Stimulated activated memory B cell treated with anti-CD40 and anti-IgM and Interleukin-4, amounts not matched to agents 10 μg/mL and 1 μg/mL and 100 μg/mL, for 72 hours (primary cell): ENCODE measurements at places on chromosomes 13 and 19.
A peak's percentile ranks its signal among the peaks of the same experiment; 100 is the strongest.

DNA sequence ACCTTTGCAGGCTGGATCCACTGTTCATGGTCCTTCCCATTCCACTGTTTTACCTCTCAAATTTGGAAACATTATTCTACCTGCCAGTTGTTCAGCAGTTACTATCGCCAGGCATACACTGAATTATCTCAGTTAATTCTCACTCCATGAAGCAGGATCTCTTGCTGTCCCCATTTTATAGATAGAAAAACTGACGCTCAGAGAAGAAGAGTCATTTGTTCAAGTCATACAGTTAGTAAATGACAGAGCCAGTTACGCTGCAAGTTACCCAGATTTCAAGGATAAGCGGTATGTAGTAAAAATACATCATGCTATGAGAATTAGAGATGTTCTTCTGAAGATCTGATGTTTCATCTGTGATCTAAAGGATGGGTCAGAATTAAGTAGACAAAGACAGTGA lies 40.2 kb upstream of the IGSF23 start:
- ATAC-seq, result no peak

GRCh38 chr19:49391581-49392399 lies 3.7 kb downstream of the KASH5 start:
- ATAC-seq, result peak; percentile 82

GRCh38 chr19:49106648-49107135 lies 7.5 kb upstream of the LIN7B start:
- peak; percentile 78 for ATAC-seq

- ATAC-seq, result no peak
Observed at GRCh38 chr19:44891016-44891882, at the start of gene TOMM40. TSS of gene TOMM40 (plus strand) at chr19:44891254. CDS start at chr19:44891416, 162 bp downstream.

DNA sequence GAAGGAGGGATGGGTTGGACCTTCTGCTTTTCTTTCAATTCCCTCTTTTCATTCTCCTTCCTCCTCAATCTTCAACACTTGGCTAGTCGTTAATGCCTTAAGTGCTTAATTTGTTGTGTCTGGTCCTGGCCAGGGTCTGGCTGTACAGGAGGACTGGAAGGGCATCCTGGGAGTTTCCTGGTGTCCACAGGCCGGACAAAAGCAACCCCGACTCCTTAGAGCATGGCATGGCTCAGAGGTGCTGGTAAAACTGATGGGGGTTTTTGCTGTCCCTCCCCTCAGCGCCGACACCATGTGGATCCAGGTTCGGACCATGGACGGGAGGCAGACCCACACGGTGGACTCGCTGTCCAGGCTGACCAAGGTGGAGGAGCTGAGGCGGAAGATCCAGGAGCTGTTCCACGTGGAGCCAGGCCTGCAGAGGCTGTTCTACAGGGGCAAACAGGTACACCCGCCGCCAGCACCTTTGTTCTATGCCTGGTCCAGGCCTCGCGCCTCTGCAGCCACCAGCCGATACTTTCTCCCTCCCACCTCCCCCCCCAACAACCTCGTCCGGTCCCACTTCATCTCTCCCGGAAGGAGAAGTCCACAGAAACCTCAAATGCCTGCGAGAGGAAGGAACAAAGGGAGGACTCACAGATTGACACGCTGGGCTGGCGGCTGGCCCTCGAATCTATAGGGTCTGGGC lies 1.4 kb downstream of the UHRF1 start:
- ATAC-seq, result no peak

DNA sequence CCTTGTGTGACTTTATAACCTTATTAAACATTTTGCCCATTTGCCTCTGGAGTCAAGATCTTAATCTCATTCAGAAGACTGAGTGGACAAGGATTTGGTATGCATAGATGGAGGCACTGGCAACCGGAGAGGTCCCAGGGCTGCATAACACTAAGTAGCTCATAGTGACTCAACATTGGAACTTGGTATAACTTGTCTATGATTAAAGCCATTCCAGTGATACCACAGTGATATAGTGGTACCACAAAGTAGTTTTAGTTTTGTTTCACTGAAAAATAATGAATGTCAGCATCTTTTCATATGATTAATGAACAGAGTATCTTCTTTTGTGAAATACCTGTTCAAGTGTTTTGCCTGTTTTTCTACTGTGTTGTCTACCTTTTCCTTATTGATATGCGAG lies 26.4 kb downstream of the CDK8 start:
- ATAC-seq, result no peak

GRCh38 chr19:57099199-57099661 lies 20.6 kb upstream of the USP29 start:
- ATAC-seq, result no peak

DNA sequence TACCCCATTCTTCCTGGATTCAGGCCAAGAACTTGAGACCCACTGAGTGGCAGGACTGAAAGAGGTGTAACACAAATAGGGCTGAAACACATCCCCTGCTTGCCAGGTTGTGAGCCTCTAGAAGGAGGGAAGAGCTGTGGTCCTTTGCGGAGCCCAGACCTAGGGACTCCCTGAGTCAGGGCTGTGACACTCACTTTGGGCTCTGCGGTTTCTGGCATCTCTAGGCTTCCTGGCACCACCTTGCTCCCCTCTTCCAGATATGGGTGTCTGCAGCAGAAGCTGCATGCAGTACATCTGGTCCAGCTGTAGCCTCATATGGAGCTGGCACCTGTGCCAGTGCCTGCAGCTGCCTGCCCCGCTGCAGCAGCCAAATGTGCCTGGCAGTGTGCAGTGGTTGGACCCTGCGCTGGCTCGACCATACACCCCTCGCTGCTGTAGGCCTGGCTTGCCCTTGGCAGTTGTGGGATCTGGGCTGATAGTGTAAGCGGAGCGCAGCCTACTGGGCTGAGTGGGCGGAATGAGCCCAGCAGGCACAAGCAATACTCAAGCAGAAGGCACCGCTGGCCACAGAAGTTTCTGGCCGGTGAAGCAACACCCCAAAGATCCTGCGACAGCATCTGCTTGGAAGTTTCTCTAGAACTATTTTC lies 290.4 kb downstream of the SLITRK6 start:
- peak; percentile 31 for ATAC-seq

GRCh38 chr13:69857183-69857821 lies 250.3 kb upstream of the ATXN8OS start:
- no peak for ATAC-seq

DNA sequence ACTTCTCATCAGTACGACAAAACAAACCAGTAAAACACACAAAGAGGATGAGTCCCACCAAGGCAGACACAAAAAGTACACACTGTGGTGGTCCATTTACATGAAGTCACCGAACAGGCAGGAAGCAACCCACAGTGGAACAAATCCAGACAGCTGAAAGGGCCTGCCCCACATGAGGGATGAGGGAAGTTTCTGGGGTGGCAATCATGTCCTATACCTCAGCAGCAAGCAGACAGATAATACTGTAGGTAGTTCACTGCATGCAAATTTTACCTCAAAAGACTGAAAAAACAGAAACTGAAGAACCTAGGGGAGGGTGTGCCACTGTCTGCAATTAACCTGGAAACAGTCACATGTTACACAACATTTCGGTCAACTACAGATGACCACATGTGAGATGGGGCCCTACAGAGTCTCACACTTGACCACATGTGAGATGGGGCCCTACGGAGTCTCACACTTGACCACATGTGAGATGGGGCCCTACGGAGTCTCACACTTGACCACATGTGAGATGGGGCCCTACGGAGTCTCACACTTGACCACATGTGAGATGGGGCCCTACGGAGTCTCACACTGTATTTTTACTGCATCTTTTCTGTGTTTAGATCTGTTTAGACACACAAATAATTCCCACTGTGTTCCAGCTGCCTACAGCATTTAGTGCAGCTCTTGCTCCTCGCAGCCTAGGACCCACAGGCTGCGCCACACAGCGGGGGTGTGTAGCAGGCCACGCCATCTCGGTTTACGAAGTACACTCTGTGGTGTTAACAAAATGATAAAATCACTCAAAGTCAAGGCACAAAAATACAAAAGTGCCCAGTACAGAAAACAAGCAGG lies 22.2 kb downstream of the PCID2 start:
- ATAC-seq, result no peak

- no peak for ATAC-seq
Observed at GRCh38 chr19:52695996-52696395, 38.8 kb downstream of the ZNF611 start.

GRCh38 chr19:872266-872951 lies 12.9 kb downstream of the CFD start:
- peak; percentile 80 for ATAC-seq

DNA sequence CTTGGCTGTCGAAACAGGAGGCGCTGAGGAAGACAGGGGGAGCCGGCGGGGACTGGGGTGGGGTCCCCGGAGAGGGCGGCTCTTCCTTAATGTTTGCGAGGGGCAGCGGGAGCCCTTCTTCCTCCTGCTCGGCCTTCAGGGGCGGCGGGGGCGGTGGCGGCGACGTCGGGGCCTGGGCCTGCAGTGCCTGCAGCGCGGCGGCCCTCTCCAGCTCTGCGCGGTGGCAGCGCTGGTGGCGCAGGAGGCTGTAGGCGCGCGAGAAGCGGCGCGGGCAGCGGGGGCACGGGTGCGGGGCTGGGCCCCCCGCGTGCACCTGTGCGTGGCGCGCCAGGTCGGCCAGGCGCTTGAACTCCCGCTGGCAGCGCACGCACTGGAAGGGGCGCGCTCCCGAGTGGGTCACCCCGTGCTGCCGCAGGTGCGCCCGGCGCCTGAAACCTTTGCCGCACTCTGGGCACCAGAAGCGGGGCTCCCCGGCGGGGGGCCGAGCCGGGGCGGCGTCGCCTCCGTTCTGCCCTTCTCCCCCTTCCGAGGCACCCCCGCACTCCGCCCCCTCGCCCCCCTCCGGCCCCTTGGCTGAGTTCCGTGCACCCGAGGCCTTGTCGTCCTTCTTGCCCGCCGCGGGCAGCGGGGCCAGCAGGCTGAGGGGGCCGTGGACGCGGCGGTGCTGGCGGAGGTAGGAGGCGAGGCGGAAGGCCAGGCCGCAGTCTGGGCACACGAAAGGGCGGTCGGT lies 2.5 kb downstream of the ZNF579 start:
- ATAC-seq, result peak; percentile 42

- no peak for ATAC-seq
Observed at GRCh38 chr19:49364083-49364737, 533 bp downstream of the DKKL1 start.

DNA sequence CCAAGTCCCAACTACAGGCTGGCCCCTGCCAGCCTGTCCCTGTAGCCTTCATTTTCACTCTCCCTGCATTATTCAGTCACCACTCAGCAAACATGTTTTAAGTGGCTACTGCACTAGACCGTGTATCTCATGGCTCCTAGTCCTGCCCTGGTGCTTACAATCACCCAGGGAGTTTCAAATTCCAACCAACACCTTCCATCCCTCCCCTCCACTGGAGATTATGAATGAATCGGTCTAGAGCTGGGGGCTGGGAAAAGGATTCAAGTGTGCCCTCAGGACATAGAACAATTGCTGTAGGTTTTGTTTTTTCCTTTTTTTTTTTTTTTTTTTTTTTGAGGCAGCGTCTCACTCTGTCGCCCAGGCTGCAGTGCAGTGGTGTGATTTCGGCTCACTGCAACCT lies 15.0 kb upstream of the TNFAIP8L1 start:
- ATAC-seq, result no peak

DNA sequence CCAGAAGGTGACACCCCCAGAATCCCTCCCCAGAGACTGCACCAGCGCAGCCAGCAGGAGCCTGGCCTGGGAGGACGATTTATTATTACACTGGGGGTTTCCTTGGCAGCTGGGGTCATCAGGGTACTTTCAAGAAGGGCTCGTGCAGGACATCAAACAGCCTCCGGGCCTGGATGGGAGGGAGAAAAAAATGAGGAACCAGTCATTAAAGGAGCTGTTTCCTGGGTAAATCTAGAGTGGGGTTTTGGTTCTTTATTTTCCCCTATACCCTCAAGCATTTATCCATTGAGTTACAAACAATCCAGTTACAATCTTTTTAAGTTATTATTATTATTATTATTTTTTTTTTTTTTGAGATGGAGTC lies 3.1 kb downstream of the POLR1G start:
- ATAC-seq, result no peak

DNA sequence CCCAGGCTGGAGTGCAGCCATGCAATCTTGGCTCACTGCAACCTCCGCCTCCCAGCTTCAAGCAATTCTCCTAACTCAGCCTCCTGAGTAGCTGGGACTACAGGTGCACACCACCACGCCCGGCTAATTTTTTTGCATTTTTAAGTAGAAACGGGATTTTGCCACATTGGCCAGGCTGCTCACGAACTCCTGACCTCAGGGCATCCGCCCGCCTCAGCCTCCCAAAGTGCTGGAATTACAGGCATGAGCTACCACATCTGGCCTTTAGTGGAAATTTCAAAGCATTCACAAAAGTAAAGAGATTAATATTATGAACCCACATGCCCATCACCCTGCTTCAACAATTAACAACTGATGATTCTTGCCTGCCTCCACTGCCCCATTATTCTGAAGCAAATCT lies 20.5 kb upstream of the LATS2 start:
- no peak for ATAC-seq

DNA sequence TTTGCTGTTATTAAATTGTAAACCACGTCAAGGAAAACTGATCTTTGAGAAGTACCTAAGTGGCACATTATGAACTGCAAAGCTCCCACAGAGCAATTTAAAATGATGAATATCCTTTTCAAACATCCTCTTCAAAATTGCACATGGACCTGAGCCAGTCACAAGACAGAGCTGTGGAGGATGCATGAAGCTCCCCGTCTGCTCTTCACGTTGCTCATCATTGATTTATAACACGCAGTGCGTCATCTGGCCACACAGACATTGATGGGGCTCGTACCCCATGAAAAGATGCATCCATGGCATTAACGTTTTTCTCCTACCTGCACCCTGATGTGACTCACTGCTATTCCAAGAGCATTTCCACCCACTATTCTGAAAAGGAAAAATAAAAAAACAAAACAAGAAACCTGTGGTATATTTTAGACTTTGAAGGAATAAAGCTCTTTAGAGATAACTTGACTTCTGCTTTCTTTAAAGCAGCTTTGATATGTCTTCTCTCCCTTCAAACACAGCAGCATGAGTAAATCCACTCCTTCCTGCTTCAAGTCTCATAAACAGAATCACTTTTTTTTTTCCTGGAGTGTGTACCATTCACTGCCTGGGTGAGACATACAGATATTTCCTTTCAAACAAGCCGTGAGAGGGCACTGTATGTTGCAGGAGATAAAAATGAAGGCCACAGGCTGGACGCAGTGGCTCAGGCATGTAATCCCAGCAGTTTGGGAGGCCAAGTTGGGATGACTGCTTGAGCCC lies 7.2 kb upstream of the SERTM1 start:
- no peak for ATAC-seq

DNA sequence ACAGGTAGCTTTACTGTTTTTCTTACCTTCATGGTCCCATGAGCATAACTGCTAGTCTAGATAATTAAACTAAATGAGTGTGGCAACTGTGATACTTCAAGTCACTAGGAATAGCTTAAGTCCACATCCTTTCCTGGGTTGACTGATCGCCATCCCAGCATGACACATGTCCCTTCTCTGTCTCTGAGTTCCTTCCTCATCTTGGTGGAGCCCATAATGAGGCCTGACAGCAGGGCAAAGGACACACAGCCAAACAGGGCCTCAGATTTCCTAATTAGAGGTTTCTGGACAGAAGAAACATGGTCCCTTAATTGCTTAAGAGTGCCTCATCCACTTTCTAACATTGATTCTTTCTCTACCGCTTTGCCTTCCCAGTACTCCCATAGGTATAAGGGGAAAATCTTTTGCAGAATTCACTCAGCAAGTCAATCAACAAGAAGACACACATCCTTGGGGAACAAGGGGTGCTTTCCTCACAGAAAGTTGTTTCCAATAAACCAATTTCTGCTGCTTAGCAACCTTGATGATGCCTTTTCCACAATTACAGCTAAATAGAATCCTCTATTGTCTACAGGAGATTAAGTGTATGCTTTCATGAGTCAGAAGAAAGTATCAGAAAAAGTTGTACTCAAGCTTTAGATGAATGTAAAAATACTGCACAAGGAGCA lies 208.3 kb upstream of the SERP2 start:
- ATAC-seq, result no peak
